ENCODE measurements at places on chromosomes 1 and 21.

DNA sequence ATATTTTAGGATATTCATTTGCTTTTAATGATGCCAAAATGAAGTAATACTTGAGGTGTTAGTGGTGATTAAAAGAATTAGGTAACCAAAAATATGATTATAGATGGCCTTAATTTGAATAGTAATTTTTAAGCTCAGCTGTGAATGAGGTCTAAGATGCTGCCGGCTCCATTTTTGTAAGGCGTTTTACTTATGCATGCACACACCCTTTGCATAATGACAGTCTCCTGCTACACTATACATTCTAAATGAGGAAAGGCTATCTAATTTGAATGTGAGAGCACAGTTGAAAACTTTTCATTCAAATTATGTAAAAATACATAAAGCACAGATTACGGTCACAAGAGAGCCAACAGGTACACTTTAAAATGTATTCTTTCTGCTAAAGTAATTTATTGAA, 41.6 kb downstream of the RGS21 start:
- no peak for DNase-seq

DNA sequence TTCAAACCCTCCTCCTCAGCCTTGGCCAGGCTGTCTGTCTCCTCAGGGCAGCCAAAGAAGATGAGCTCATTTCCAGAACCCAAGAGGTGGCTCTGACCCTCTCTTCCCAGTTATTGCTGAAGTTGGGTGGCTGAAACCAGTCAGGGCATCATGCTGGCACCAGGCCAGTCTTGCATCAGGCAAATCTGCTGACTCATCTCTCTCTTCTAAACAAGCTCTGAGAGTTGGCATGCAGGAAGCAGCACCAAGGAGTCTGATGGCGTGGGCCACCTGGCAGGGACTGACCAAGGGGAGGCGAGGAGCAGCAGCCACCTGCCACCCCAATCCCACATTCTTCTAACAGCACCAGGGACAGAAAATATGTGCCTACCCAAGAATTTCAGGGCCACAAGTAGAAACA, 104.8 kb upstream of the ATP1A1 start:
- no peak for DNase-seq

GRCh38 chr1:181430015-181430885, 53.1 kb upstream of the CACNA1E start:
- DNase-seq = no peak

DNA sequence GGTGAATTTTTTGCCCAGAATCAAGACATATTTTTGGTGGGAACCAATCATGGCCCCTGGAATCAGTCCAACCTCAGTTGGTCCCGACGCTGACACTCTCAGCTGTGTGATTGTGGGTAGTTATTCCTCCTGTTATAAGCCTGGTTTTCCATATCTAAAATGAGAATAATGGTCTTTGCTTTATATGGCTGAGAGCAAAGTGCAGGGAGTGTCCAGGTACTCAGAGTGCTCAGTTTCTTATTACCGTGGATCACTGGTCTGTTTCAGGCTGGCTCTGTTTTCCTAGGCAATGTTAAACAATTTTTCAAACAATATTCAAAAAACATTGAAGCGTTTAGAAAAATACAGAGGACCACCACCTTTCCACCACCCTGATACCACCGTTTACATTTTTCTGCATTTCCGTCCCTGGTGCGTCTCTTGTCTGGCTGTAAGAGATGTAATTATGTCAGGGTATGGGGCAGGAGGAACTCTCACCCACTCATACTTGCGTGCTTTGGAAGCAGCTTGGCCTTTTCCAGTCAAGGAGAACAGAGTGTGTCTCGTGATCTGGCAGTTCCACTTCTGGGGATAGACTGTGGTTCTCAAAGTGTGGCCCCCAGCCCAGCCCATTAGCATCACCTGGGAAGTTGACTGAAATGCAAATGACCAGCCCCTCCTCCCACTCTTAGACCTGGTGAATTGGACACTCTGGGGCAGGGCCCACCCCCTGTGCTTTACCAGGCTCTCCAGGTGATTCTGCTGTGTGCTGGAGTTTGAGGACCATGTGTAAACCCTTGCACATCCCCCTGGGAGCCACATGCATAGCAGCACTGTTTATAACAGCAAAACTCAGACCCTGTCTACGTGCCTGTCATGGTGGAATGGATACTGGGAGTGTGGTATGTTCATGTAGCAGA, 6.8 kb downstream of the MX1 start:
- DNase-seq = no peak

DNA sequence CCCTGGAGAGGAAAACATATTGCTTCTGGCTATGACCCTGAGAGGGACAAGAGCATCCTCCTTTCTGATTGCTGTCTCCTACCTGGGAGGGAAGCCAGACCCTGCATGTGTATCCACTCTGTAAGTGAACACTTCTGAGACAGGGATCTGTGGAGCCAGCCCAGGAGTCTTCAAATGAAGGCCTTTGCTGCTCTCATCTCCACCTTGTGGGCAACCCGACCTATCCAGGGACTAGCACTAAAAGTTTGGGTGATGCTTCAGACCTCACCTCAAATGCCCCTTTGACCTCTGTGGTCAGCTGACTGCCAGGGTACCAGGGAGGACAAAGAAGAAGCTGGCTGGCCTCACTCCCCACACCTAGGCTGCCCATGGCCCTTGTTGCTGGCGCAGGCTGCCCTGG, 64.7 kb downstream of the KCND3 start:
- no peak for DNase-seq

GRCh38 chr1:217369996-217370551, 260.8 kb downstream of the GPATCH2 start:
- no peak for DNase-seq

DNA sequence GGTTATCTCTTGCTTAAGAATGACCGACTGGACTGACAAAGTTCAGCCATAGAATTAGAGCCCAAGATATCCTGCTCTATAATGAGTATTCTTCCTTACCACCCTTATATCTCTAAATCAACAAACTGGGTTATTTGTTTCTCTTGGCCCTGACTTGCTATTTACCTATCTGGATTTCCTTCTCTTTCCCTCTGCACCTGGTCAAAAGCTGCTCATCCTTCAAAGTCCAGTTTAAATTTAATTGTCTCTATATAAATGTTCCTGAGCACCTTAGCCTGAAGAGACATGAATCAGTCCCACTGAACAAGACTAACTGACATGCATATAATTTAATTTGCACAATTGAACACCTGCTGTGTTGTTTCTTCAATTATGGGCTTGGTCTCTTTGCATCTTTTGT, 127.1 kb upstream of the KCNJ15 start:
- DNase-seq = no peak

GRCh38 chr1:187001198-187001889, 172.6 kb downstream of the PLA2G4A start:
- peak; percentile 73 for DNase-seq

DNA sequence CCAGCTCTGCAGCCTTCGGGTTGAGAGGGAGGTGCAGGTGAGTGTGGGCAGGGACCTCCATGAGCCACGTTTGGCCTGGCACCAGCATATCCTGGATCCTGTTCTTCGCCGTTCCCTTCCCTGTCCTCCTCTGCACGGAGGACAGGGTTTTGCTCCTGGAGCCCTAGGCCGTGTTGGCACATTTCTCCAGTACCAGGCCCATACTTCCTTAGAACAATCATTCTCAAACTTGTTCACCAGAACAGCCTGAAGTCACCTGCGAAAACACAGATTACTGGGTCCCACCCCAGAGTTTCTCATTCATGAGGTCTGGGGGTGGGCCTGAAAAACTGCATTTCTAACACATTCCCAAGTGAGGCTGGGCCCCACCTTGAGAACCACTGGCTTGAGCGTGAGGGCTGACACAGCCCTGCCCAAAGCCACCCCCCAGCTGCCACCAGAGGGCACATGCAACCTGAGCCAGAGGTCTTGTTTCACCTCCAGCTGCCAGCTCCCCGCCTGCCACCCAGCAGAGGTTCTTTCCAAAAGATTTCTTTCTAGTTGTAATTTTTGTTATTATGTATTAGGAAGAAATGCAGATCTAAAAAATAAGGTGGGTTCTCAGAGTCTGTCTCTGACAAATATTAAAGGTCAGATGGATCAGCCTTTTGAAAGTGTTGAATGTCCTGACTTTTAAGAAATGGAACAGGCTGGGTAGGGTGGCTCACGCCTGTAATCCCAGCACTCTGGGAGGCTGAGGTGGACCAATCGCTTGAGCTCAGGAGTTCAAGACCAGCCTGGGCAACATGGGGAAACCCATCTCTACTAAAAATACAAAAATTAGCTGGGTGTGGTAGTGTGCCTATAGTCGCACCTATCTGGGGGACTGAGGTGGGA, 39.6 kb upstream of the LDLRAP1 start:
- no peak for DNase-seq

DNA sequence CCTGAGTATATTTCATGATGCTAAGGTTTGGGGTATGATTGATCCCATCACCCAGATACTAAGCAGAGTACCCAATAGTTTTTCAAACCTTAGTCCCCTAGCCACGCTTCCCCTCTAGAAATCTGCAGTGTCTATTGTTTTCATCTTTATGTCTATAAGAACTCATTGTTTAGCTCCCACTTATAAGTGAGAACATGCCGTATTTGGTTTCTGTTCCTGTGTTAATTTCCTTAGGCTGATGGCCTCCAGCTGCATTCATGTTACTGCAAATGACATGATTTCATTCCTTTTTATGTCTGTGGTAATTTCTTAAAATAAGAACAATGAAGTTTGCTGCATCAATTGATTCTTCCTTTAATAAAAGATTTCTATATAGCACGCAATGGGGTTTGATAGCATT, 301.3 kb downstream of the PLPP3 start:
- no peak for DNase-seq

DNA sequence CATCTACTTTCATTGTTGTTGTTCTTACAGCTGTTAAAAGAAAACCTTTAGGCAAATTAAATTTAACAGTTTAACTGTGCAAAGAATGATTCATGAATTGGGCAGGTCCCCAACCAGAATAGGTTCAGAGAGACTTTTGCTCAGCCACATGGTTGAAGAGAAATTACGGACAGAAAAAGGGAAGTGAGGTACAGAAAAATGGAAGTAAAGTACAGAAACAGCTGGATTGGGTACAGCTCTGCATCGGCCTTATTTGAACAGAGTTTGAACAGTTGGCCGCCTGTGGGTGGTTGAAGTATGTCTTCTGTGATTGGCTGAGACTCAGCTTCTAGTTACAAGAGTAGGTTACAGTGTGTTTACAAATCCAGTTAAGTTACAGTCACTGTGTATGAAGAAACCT, 210.1 kb downstream of the FGGY start:
- no peak for DNase-seq

DNA sequence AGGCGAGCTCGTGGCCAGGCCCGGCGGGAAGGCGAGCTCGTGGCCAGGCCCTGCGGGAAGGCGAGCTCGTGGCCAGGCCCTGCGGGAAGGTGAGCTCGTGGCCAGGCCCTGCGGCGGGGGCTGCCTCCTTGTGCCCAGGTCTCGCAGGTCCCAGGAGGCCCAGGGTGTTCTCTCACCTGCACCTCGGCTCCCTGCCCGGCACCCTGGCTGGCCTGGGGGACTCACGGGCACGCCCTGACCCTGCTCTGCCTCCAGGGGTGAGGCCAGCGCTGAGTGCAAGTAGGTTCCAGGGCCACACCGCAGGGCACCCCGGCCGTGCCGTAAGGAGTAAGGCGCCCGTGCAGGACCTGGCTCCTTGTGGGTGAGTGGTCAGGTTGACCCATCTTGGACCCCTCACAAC, 4.4 kb downstream of the SDF4 start:
- no peak for DNase-seq

DNA sequence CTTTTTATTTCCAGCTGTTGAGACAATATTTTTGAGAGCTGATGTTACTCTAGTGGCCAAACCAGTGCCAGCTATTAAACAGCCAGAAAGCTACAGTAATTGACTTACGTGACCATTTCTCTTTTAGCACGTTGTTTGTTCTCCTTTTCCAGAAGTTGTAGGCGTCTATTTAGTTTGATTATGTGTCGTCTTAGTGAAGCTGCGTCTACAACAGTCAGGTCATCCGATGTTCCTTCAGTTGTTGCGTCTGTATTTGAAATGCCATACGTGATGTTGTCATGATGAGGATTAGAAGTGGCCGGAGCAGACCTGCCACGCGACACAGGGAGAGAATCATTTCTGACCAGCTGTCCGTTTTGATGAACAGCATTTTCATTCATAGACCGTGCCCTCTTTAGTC, 38.2 kb downstream of the TMEM51 start:
- DNase-seq = no peak

DNA sequence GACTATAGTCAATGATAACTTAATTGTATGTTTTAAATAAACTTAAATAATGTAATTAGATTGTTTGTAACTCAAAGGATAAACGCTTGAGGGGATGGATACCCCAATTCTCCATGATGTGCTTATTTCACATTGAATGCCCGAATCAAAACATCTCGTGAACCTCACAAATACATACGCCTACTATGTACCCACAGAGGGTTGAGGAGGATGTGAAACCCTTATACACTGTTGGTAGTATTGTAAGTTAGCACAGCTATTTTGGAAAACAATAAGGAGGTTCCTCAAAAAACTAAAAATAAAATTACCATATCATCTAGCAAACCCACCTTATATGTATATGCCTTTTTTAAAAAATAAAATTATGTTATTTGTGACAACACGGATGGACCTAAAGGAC, 198.6 kb downstream of the MRPL39 start:
- no peak for DNase-seq

DNA sequence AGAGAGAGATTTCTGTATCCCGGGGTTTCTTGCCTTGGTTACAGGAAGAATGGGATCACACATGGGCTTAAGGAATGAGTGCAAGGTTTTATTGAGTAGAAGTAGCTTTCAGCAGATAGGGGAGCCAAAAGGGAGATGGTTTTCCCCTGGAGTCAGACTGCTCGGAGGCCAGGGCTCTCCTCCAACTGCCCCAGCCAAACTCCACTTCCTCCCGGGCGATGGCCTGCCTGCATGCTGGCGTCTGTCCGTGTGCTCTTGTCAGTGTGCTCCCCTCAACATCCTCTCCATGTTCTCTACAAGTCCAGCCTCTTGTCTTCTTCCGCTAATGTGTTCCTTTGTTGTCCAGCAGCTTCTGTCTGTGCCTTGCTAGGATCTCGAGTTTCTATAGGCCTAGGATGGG, 421.3 kb upstream of the ADGRL2 start:
- DNase-seq = no peak

- DNase-seq = no peak
Observed at GRCh38 chr1:190908246-190908645, 430.6 kb upstream of the BRINP3 start.

DNA sequence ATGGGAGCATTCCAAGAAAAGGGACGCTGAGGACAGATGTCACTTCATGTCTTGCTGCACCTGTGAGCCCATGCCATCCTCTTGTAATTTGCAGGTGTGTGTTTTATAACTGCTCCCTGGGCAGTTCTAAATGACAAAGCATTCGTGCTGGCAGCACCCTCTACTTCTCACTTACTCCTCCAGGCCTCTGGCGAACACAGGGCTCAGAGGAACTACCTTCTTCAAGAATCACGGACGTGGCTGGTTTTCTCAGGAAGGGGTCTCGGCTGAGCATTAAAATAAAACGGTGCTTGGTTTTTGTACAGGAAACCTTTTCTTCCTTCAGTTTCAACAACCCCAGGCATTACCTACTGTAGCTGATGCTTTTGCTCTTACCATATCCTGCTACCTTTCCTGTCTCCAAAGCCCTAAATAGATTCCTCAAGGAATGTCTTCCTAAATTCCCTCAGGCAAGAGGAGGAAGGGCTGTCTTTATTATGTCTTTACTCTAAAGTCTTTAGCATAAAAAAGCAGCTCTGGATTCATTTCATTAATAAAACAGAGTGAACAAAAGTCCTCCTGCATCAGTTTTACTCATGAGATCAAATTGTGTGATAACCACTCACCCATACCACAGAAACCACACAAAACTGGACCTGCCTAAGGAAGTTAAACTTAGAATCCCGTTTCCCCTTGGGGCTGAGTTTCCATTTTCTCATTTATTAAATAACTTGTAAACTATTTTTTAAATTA, 79.0 kb upstream of the MAP10 start:
- no peak for DNase-seq

GRCh38 chr1:39671793-39672550, at the start of gene NT5C1A:
TSS of gene NT5C1A (minus strand) at chr1:39672107. CDS start at chr1:39672038, 69 bp downstream.
- DNase-seq = no peak

All from skeletal muscle cell (primary cell).